ENCODE measurements at places on chromosomes 6 and 20.
A peak's percentile ranks its signal among the peaks of the same experiment; 100 is the strongest.

DNA sequence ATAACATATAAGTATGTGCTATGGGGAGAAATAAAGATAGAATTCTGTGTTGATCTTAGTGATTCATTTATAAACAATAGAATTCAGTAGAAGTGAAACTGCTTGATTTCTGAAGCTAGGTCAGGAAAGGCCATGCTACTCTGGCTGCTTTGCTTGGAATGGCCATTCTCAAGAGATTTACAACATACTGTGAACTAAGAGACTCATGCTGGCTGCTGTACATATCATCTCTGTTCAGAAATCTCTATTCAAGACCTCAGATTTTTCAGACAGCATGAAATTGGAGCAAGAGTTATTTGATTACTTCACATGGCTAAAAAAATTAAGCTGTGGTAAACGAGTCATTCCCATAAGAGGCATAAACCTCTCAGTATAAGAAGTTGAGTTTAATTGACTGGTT lies 662.6 kb downstream of the BCKDHB start:
- H3K4me1 ChIP-seq: no peaks in the 10 kb centered on the region
- H3K36me3 ChIP-seq: no peaks in the 10 kb centered on the region
- no peak for DNase-seq
- no peak overlapping the region for H3K4me3 ChIP-seq

- no peaks in the 10 kb centered on the region for H3K36me3 ChIP-seq
- no peak overlapping the region for H3K27ac ChIP-seq
- DNase-seq: no peak
- no peaks in the 10 kb centered on the region for H3K27me3 ChIP-seq
These were observed 20.2 kb downstream of the RAMACL start for GRCh38 chr6:166566026-166567011.

DNA sequence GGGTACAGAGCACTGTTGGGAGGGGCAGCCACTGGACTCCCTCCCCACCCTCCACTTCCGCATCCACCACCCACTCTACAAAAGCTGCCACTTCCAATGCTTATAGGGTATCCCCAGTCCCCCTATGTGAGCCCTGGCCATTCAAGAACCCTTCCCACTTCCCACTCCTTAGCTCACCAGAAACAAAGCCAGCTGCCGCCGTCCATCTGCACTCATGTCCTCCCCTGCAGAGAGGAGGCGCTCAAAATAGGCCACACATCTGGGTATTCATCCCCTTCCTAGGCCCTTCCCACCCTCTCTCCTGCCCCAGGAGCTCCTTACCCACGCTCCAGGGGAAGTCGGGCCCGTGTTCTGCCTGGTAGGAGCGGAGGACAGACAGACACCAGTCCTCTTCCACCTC lies 6.5 kb upstream of the LY6G5C start:
- no peak for DNase-seq
- H3K4me3 ChIP-seq: no peak overlapping the region
- no peak overlapping the region for H3K27ac ChIP-seq

DNA sequence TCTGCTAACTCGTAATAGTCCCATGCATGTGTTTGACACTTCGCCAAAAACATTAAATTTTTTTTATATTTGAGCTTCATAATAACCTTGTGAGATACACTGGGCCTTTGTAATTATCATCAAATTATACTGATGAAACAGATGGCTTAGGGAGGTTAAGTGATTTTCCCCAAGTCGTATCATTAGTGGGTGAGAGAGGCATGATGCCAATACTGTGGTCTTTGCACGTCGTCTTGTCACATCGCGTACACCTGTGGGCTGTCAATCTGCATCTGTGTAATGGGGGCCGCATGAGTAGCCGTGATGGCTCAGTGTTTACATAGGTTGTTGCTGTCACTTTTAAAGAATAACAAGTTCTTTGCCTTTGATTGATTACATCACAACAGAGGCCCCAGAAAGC lies 1.7 kb downstream of the PRL start:
- no peak overlapping the region for H3K27ac ChIP-seq
- H3K4me1 ChIP-seq: no peaks in the 10 kb centered on the region
- H3K36me3 ChIP-seq: no peaks in the 10 kb centered on the region
- H3K4me3 ChIP-seq: no peak overlapping the region
- no peaks in the 10 kb centered on the region for H3K27me3 ChIP-seq
- no peak for DNase-seq

DNA sequence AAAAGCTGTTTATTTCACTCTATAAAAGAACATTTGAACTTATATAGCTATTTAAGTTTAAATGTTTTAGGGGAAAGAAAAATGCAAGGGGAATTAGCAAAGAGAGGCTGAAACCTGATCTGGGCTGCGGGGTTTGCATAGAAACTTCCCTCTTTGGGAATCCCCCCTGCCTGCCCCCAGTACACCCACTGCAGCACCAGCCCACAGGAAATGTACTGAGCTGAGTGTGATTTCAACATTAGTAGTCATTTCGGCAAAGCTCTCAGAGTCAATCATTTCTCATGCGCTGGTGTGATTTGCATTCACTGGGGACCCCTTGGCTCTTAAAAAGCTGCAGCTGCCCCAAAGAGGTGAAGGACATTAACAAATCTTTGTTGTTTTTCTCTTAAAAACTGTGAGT lies 859.4 kb downstream of the MAFB start:
- H3K27ac ChIP-seq: no peak overlapping the region
- DNase-seq: peak; percentile 16
- no peaks in the 10 kb centered on the region for H3K27me3 ChIP-seq
- H3K4me3 ChIP-seq: no peak overlapping the region
- H3K36me3 ChIP-seq: no peaks in the 10 kb centered on the region

Measured in MM.1S (cell line).